Pericardium fibroblast (primary cell): ENCODE measurements at places on chromosomes 7 and 10. TPM values are rescaled to one million over a fixed set of nuclear protein-coding genes. Genes with fewer than 3 reads are reported as not detected.

The RUFY2 gene
- 14.1 and 18.6 TPM in 2 replicates for total RNA-seq

The SORCS3 gene
- total RNA-seq, result not detected in 2 replicates

The GIMAP4 gene
- not detected in 2 replicates for total RNA-seq

The GDF2 gene
- not detected in 2 replicates for total RNA-seq

The CALML5 gene
- total RNA-seq, result not detected in 2 replicates

The CD36 gene
- total RNA-seq, result 0.77 and 6.2 TPM in 2 replicates

The UBN2 gene
- 2.8 and 3.6 TPM in 2 replicates for total RNA-seq

The CPA2 gene
- not detected in 2 replicates for total RNA-seq

The RSPH10B2 gene
- not detected in 2 replicates for total RNA-seq

The GBX1 gene
- total RNA-seq, result not detected in 2 replicates

The NUTM2B gene
- 0.60 and 0.70 TPM in 2 replicates for total RNA-seq

The CYP3A4 gene
- not detected in 2 replicates for total RNA-seq

The RAB19 gene
- not detected in 2 replicates for total RNA-seq

The PTF1A gene
- not detected in 2 replicates for total RNA-seq

The TMEM139 gene
- total RNA-seq, result not detected in 2 replicates

The GPER1 gene
- 3.4 and 8.3 TPM in 2 replicates for total RNA-seq

The SNCG gene
- 8.6 and 16.2 TPM in 2 replicates for total RNA-seq

The RBM17 gene
- total RNA-seq, result 22.9 and 30.6 TPM in 2 replicates

The PDLIM1 gene
- total RNA-seq, result 20.1 and 41.1 TPM in 2 replicates

The PSMA2 gene
- 46.0 and 83.0 TPM in 2 replicates for total RNA-seq
